ENCODE measurements at places on chromosomes 3 and 15.

GRCh38 chr3:170044795-170045244 is 7.0 kb downstream of the GPR160 start:
- no peak for DNase-seq

- DNase-seq = no peak
Observed at GRCh38 chr3:169454823-169455222, 208.7 kb downstream of the MECOM start.

DNA sequence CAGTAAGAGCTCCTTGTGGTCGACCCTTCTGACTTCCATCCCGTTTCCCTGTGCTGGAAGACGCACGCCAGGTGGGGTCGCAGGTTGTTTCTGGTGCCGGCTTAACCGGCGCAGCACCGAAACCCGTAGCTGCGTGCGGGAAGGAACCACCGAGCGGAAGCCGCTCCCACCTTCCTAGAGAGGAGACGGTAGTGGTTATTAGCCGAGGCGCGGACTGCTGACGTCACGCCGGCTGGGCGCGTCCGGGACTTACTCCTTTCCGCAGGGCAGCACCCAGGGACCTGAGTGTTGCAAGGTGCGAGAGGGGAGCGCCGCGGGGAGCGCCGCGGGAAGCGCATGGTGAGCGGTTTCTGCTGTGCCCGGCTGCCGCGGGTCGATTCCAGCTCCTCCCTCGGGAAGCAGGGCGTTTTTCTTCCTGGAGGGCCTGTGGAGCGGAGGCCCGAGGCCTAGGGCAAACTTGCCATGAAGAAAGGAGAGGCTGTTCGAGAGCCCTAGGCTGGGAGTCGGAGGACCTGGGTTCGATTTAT is at the start of gene ZNF501:
Gene ZNF501 (plus strand): TSS at position 252 of the 527 bp plus-strand sequence. CDS start 4,787 bp downstream, outside the sequence.
- DNase-seq = peak; percentile 61

GRCh38 chr3:90015688-90016356 is 908.4 kb downstream of the EPHA3 start:
- DNase-seq = no peak

GRCh38 chr3:138356730-138357405 is 8.5 kb downstream of the MRAS start:
- no peak for DNase-seq

- DNase-seq = no peak
Observed at GRCh38 chr3:97350971-97351370, 413.6 kb upstream of the ARL6 start.

DNA sequence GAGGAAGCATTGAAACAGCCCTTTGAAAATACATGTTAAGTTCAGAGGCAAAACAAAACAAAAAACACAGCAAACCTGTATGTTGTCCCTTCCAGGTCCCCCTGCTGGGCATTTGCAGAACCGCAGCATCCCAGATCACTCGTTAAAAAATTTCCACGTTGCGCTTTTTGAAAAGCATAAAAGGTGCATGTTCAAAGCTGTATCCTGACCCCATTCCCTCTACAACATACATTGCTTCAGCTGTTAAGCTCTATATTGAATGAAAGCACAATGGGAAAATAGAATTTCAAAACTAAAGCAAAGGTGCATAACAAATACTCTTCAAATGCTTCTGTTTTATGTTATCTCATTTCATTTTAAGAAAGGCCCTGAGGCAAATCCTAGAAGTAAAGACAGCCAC is 328.3 kb downstream of the THSD4 start:
- peak; percentile 28 for DNase-seq

DNA sequence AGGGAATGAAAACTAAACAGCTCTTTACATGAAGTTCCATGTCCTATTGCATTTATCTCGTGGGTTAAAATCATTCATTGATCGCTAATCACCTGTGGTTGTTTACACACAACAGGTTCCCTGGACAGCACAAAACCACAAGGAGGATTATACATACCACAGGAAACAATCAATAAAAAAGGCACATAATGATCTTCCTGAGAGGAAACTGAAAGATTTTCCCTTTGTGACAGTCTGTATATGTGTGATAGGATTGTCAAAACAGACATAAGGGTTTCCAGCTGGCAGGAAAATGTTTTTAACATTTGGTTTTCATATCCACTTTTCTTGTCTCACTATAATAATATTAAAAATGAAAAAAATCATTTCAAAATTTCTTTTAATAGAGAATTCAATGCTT is 541.8 kb downstream of the NLGN1 start:
- DNase-seq = no peak

DNA sequence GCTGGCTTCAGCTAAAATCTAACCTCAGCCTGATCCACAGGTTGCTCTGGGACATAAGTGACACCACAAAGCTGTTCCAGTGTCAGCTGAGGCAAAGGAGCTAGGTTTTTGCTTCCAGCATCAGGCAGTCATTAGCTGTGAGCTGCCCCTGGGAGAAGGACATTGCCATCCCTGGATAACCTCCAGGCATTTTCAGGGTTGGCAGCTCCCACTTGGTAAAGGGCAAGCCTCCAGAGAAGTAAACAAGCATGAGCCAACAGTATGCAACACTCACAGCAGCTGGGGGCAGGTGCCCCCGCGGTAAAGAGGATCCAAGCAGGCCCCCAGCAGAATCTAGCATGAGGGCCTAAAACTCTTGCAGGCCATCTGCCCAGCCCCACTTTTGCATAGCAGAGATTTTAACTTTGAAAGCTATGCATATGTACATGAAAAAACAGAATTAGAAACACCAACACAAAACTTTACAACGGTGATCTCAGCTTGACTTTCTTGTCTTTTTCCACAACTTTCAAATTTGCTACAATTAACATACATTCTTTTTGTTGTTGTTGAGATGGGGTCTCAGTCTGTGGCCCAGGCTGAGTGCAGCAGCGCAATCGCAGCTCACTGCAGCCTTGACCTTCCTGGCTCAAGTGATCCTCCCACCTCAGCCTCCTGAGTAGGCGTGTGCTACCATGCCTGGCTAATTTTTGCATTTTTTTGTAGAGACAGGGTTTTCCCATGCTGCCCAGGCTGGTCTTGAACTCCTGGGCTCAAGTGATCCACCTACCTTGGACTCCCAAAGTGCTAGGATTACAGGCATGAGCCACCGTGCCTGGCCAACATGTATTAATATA is 83.8 kb upstream of the TPM1 start:
- DNase-seq = no peak

DNA sequence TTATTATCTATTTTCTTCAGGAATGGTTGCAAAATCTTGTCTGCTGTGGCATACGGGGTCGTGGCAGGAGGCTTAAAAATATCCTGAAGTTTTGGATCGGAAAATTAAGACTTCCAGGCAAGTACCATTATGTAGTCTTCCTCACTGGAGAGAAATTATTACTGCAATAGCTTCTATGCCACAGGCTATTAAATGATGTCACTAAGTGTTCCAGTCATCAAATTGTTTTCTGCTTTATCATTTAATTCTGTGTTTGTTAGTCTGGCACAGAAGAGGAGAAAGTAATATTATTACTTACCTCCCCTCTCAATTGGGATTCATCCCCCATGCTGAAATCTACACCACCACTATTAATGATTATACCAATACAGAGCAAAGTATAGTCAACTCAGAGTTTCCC is 378.2 kb upstream of the ALCAM start:
- DNase-seq = no peak

DNA sequence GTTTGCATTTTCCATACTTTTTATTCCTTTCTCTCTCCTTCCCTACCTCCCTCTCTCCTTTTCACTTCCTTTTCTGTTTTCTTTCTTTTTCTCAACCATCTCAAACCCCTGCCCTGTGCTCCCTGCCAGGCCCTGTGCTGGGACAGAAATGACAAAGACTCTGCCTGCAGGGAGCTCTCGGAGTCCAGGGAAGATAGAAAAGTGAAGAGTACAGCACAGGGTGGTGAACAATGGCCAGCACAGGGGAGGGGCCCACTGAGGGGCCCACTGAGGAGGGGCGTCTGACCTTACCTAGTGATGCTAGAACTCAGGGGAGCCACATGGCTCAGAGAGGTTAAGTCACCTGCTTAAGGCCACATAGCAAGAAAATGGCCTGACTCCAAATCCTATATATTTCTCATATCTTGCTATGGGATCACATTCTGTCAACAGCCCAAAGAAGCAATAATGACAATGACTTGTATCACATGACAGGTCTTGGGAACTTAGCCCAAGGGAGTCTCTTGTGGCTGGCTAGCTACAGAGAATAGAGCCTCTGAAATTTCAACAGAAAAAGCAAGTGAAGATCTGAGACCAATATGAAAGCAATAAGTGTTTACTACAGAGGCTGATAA is 44.3 kb upstream of the ATP2B2 start:
- DNase-seq = no peak

- no peak for DNase-seq
Observed at GRCh38 chr15:97082830-97083229, 752.3 kb downstream of the NR2F2 start.

GRCh38 chr15:23854912-23855659 is 168.0 kb upstream of the NDN start:
- DNase-seq = no peak

DNA sequence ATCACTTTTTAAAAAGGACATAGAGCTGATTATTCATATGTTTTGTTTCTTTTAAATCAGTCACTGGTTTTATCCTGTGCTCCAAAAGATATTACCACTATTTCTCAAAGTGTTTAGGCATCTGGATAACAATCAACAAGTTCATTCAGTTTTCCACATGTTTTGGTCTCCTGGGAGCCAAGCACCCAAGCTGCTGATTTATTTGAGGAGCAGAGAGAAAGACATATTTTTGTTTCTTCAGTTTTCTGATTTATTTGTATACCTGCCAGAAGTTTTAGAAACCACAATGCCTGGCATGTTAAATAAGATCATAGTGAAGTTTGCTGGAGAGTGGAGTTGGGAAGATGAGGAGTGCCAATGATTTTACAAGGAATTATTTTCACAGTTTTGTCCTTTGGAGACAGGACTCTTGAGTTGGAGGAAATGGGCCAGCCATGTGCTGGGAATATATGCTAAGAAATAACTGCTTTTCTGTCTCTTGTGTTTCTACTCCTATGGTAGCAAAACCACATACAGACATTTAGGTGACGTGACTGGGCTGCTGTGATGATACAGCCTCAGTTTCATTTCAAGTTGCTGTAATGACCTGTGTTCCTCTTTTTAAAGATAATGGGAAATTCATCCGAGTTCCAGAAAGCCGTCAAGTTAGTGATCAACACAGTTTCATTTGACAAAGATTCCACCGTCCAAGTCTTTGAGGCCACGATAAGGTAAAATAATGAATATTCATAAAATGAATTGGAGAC is 11.7 kb downstream of the EDEM1 start:
- peak; percentile 46 for DNase-seq

DNA sequence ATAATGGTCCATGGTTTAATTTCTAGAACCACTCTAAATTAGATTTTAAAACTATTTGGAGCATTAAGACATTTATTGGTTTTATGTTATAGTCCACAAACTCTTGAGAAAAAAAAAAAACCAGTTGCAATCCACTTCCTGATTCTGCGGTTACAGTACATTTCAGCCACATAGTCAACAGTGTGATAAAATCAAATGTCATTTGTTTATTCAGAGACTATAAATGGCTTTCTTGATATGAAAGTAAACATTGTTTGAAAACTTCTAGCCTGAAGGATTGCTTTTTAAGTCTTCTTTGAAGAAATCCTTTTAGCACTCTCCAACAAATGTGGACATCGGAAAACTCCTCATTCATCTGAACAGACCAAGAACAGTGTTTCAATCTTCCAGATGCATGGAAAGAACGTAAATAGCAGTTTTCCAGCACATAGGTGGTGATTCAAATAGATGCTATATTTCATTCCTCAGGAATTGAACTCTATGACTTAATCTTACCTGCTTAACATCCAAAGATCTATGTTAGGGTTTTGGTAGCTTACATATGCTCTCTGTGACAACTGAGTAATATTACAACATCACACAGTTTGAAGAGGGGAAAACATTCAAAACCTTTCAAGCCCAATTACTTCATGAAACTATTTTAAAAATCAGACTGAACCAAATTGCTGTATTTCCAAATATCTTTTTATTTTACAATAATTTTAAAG is 87.8 kb upstream of the UBE2E2 start:
- no peak for DNase-seq

GRCh38 chr3:94522488-94522887 is 459.6 kb downstream of the NSUN3 start:
- DNase-seq = no peak

GRCh38 chr3:127791221-127791913 is 30.9 kb downstream of the MGLL start:
- DNase-seq = peak; percentile 11

- DNase-seq = peak; percentile 11
Observed at GRCh38 chr15:56732135-56732885, 999 bp downstream of the ZNF280D start.

DNA sequence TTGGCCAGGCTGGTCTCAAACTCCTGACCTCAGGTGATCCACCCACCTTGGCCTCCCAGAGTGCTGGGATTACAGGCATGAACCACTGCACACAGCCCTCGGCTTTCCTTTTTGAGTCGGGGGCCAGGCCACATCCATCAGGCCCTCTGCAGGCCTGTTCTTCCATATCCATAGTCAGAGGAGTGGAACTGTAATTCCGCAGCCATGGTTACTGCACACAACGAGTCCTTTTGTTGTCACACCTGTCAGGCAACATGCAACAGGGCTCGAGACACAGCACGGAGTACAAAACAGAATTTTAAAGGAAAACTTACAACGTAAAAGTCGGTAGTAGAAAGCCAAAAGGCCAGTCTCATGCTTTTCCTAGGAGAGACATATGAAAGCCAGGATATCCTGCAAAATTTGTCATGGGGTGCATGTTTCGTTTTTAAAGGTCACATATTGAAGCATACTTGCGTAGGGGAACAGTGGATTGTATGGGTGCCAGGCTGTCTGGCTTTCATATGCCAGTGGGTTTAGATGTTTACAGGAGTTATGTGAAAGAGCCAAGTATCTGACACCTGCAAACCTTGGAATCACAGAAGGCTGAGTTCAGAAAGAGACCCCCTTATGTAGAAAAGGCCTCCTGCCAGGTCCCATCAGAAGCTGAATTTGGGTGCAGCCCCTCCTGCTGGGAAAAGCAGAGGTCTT is 63.2 kb upstream of the LPP start:
- no peak for DNase-seq

GRCh38 chr3:168752339-168752738 is 656.6 kb upstream of the GOLIM4 start:
- DNase-seq = no peak

DNA sequence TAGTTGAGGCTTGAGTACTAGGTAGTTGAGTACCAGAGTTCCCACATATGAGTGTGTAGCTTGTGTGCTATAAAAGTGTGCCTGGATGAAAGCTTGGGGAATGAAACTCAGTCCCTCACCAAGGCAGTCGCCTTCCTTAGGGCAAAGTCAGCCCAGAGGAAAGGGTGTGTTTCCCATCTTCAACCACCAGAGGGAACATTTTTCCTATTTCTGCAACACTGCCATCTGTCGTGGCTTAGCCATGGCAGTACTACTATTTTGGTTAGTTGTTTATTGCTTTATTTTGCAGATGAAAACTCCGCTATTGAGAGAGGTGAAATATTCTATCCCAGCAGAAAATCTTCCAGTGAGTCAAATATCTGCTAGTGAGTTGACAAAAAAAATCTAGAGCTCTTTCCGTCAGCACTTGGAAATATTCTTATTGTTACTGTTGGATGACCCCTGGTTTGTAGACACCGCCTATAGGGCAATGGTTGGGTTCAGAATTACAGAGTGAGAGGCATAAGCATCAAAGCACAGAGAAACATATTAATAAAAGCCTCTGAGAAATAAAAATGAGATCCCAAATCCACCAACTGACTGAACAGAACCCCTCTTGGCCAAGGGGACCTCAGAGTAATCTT is 239.9 kb downstream of the CPNE4 start:
- peak; percentile 49 for DNase-seq
